ENCODE measurements at places on chromosomes 1 and 21.

DNA sequence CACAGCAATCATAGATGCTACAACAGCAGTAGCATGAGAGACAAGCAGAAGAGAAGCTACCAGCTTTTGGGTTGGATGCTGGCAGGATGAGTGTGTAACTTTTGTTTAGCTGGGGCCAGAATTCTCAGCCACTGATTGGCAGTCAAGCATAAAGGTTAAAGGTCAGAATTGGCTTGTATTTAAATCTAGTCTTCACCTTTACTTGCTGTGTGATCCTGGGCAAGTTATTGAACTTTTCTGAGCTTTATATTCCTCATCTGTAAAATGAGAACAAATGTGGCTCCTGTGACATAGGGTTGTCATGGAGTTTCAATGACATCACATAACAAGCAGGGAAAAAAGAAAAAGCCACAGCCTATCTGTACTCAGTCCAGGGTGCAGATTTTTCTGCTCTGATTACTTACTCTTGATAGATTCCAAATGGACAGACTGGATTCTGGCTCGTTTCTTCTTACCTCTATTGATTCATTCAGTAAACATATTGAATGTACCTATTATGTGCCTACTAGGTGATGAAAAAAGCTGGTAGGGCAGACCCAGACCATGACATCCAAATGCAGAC lies 2.8 kb upstream of the AZIN2 start:
- DNase-seq = no peak

- DNase-seq = no peak
These were observed 10.3 kb downstream of the DONSON start for GRCh38 chr21:33578214-33578613.

GRCh38 chr1:112727716-112728115 lies 12.6 kb upstream of the PPM1J start:
- no peak for DNase-seq

DNA sequence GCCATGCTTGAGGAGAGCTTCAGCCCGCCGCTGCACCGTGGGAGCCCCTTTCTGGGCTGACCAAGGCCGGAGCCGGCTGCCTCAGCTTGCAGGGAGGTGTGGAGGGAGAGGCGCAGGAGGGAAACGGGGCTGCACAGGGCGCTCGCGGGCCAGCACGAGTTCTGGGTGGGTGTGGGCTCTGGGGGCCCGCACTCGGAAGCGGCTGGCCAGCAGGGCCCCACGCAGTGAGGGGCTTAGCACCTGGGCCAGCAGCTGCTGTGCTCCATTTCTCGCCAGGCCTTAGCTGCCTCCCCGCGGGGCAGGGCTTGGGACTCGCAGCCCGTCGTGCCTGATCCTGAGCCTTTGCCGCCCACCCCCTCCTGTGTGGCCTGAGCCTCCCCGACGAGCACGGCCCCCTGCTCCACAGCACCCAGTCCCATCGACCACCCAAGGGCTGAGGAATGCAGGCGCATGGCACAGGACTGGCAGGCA lies 1554.0 kb downstream of the KCNT2 start:
- DNase-seq = no peak

- DNase-seq = no peak
These were observed 161.5 kb upstream of the C1orf174 start for GRCh38 chr1:4061521-4062031.

GRCh38 chr1:53449693-53450092 lies 9.5 kb upstream of the DMRTB1 start:
- DNase-seq = no peak

GRCh38 chr1:107795994-107796393 lies 169.0 kb downstream of the VAV3 start:
- DNase-seq = no peak

GRCh38 chr1:214154596-214155292 lies 126.2 kb upstream of the SMYD2 start:
- no peak for DNase-seq

- peak; percentile 83 for DNase-seq
These were observed 440 bp downstream of the PIGP start for GRCh38 chr21:37072274-37072987.

- DNase-seq = no peak
These were observed 3.1 kb upstream of the ADGRB2 start for GRCh38 chr1:31767225-31767624.

- peak; percentile 30 for DNase-seq
These were observed at the start of gene G0S2 for GRCh38 chr1:209674957-209675564. Gene G0S2, plus strand, starts transcription at chr1:209675412. Its CDS starts 273 bp downstream, at chr1:209675685.

GRCh38 chr1:157236072-157236471 lies 97.9 kb upstream of the ETV3 start:
- no peak for DNase-seq

GRCh38 chr1:227934476-227935313 lies 13.0 kb downstream of the WNT9A start:
- no peak for DNase-seq

DNA sequence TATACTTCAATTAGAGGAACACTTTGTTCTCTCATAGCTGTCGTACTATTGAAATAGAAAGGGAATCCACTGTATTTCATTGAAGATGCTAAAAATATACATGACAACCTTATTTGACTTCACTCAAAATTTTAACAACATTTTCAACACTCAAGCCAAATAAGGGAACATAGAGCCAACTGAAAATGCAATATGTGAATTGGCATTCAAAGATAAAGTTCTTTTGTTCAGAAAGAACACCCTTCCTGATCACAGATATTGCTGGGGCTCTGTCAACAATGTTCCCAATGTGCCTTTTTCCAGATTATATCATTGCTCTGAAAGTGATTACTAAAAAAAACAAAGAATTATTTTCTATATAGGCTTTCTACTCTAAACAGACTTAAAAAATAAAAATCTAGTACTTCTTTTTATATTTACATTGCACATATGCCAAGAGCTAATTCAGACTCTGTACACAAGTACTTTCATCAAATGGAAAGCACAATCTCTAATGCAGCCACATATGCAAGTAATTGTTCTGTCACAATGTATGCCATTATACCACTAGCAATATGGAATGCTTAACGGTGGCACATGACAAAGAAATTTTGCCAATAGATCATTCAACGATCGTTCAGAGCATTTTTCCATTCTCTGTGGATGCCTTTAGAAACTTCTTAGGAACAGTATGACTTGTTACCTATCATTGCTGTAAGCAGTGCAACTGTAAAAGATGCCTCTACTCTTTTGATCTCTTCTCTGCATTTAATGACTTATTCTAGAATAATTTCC lies 171.0 kb downstream of the EIF4G3 start:
- DNase-seq = no peak

DNA sequence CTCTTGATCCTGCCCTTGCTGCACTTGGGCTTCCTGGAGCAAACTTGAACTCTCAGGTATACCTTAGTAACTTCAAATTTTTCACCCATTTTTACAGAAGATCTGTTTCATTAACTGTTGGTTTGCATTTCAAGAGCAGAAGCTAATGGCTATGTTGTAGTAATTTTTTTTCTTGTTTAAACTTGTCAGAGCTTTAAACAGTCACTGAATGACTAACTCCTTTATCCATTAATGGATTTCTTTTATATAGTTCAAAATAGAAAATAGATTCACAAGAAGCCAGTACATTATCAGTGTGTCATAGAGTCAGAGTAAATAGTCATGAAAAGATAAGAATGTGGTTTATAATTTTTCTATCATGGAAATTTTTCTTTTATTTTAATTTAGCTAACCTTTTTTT lies 13.6 kb downstream of the SRSF11 start:
- DNase-seq = no peak

DNA sequence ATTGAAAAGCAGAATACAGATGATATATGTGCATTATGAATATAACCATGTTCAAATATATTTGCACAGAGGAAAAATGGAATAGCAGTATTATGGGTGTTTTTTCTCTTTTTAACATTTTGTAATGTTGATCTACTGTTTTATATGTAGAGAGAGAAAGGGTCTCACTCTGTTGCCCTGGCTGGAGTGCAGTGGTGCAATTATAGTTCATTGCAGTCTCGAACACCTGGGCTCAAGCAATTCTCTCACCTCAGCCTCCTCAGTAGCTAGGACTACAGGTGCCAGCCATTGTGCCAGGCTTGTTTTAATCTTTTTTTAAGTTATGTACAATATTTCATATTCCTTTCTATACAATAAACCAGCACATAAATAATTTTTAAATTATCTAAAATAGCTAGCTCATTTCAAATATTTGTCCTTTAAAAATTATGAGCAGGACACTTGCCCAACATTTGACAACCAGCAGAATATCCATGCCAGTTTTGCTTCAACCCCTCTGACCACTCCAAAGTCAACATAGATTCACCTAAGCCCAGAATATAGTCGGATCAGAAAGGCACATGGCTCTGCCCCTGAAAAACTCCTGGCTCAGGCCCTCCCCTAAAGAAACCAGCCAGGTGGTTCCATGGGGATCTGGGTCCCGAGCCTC lies 29.8 kb downstream of the ZNF281 start:
- no peak for DNase-seq

DNA sequence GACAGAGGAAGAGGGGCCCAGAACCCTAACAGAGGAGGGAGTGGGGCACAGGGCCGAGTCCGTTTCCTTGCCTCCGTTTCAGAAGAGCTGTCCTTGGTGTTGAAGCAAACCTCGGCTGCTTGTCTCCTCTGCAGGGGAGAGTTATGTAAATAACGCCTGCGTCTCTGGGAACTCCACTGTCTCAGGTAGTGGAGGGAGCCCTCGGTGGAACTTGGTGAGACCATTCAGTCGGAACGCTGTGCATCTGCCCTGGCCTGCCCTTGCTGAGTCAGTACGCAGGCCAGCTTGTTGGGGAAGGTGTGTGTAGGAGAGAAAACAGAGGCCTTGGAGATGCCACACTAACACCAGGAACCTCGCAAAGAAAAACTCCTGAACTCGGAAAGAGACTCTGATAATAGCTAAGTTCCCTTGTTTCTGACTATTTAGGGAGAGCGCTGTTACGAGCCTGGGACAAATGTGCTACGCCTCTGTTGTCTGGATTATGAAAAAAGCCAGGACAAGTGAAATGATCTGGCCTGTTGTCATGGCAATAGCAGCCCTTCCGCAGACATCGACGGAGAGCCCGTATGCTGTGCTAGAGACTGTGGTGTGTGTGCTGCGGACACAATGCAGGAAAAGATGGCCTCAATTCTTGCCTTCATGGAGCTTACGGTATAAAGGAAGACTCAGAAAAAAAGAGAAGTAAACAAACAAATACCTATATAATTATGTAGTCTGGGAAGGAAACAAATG lies 94.6 kb upstream of the AKT3 start:
- DNase-seq = no peak

- DNase-seq = no peak
These were observed 150.3 kb upstream of the SGIP1 start for GRCh38 chr1:66383611-66384010.

DNA sequence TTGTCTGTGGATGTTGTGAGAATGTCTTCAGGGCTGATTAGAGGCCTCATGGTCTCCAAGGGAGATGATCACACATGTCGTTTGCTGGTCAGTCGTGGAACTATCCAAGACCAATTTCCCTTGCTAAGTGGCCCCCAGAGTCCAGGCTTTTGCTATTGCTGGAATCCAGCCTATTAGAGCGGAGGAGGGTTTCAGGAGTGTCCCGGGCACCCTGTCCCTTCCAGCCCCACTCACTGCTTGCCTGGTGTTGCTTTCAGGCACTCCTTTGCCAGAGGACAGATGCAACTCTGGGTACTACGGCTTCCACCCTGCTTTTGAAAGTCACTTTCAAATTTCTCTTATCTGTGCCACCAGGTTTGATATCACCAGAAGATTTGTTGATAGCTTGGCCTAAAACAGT lies 149.1 kb downstream of the NOS1AP start:
- DNase-seq = no peak

GRCh38 chr1:188406636-188407035 lies 1577.9 kb downstream of the PLA2G4A start:
- no peak for DNase-seq

- peak; percentile 81 for DNase-seq
These were observed 3.3 kb upstream of the LSM10 start for GRCh38 chr1:36400825-36401601.

- no peak for DNase-seq
These were observed 804.6 kb upstream of the ADGRL4 start for GRCh38 chr1:79811173-79811572.

DNA sequence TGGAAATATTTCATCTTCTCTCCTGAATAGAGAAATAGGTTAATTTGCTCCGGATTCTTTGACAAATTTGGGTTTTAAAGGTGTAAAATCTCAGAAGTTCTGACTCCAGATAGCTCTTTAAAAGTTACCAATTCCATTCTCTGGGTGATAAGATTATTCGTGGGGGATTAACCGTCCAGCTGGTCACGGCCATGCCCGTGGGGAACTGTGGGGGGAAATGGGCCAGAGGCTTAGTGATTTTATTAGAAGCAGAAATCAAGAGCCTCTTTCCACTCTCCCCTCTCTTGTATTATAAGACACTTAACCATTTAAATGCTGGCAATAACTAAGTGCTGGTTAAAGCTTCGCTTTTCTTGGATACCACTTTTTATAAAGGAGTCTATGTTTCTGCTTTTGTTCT lies 376.4 kb upstream of the KAZN start:
- no peak for DNase-seq

DNA sequence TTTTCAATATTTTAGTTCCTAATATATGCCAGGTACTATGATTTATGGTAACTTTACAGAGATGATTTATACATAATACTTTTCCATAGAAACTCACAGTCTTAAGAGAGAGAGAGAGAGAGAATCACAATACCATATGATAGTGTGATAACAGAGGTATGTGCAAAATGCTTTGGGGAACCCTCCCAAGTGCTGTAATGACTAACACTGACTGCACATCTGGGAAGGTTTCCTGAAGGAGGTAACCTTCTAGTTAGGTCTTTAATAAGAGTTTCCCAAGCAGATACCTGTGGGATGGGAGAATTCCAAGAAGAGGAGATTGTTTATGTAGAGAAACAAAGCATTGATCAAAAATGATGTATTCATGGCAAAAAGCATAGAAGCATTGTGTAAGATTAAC lies 34.6 kb upstream of the PIGC start:
- DNase-seq = no peak
